ENCODE measurements at places on chromosomes 4 and X. TPM values are rescaled to one million over a fixed set of nuclear protein-coding genes. Genes with fewer than 3 reads are reported as not detected.

GRCh38 chr4:72448231-72448630 is 120.8 kb downstream of the ADAMTS3 start:
- no peak for DNase-seq

DNA sequence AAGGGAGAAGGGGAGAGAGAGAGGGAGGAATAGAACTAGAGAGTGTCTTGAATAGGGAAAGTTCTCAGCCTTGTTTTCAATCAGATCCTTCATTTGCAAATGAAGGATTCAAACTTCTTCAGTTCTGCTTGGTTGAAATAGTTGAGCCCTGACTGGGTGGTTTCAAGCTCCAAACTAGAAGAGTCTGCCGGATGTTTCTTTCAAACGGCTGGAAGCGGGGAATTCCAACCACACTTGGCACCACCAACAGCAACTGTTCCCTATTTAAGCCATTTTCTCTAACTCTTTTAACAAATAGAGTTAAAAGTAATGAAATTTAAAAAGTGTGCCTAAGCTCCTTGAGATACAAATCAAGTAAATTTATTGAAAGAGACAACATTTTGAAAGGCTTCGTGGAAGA is 67.5 kb upstream of the DDX60 start:
- peak; percentile 10 for DNase-seq

DNA sequence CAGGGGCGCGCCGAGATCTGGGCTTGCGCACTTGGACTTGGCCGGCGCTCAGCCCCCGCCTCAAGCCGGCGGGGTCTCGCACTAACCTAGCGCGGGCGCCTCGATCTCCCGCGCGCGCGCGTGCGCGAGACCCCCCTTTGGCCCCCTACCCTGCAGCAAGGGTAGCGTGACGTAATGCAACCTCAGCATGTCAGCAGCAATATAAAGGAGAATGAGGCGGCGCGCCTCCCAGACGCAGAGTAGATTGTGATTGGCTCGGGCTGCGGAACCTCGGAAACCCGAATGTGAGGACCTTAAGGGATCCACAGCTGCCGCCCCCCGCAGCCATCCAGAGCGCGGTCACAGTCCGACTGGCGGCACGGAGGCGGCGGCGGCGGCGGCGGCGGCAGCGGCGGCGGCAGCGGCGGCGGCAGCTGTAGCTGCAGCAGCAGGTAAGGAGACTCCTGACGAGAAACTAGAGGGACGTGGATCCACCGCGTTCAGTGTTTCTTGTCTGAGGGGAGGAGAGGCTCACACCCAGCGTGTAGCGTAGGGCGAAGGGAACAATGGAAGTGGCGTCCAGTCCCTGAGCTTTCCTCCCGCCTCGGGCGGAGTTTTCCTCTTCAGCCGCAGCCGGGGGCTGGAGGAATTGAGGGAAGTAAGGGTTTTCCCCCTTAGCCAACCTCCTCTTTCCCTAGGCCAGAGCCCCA is at the start of the genes SATL1 and ZNF711:
Gene SATL1 (minus strand): TSS at position 19 of the 689 bp plus-strand sequence. CDS start 134,811 bp downstream, outside the sequence.
Gene ZNF711 (plus strand): TSS at position 231 of the 689 bp plus-strand sequence. CDS start 3,582 bp downstream, outside the sequence.
- DNase-seq = peak; percentile 61

DNA sequence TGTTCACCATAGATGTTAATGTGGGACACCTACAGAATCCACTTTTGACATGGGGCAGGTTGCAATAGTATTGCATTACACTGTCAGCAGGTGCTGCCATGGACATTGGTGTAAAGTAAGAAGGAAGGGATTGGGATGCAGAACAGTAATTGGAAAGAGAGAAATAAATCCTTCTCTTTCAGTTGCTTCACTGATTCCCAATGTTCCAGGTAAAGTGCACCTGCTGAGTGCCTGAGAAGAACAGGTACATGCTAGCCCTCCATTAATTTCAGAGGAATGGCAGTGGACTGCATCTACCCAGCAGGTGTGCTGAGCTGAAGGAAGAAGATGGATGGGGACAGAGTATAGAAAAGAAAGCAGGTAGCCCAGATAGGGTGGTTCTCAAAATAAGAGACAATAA is 248.5 kb downstream of the TENM3 start:
- no peak for DNase-seq

DNA sequence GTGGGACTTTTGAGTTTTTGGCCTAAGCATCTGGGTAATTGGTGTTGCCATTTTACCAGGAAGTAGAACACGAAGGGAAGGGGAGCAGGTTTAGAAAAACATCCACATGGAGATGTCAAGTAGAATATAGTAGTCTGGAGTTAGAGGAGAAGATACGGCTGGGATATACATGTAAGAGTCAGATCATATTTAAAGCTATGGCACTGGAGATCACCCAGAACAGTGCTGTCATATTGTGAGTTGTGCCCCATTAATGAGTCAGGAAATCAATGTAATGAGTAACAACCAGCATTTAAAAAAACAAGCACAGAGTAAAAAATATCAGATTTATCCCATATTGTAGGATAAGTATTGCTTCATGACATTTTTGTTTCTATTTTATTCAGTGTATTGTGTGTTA is 4.2 kb downstream of the GSTCD start:
- DNase-seq = no peak

DNA sequence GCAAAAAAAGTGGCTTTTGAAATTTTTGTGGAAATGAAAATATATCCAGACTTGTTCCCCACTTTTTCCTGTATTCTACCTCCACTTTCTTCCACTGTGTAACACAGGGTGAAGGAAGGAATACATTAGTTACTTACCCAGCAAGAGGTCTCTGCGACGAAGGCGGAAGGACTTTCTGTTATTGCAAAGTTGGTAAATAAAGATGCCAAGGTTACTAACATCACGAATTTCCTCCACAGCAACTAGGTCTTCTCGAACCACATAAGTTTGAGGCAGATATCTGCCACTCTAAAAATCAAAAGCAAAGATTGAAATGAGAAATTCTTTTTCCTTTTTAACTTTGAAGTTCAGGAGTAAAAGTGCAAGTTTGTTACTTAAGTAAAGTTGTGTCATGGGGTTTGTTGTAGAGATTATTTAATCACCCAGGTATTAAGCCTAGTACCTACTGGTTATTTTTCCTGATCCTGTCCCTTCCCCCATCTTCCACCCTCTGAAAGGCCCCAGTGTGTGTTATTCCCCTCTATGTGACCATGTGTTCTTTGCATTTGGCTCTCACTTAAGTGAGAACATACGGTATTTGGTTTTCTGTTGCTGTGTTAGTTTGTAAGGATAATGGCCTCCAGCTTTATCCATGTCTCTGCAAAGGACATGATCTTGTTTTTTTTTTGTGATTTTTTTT is 5.8 kb downstream of the ITM2A start:
- no peak for DNase-seq

- DNase-seq = no peak
Measured at GRCh38 chr4:55074386-55074785, 51.0 kb downstream of the KDR start.

GRCh38 chr4:184349283-184350039 is 124.9 kb downstream of the IRF2 start:
- no peak for DNase-seq

DNA sequence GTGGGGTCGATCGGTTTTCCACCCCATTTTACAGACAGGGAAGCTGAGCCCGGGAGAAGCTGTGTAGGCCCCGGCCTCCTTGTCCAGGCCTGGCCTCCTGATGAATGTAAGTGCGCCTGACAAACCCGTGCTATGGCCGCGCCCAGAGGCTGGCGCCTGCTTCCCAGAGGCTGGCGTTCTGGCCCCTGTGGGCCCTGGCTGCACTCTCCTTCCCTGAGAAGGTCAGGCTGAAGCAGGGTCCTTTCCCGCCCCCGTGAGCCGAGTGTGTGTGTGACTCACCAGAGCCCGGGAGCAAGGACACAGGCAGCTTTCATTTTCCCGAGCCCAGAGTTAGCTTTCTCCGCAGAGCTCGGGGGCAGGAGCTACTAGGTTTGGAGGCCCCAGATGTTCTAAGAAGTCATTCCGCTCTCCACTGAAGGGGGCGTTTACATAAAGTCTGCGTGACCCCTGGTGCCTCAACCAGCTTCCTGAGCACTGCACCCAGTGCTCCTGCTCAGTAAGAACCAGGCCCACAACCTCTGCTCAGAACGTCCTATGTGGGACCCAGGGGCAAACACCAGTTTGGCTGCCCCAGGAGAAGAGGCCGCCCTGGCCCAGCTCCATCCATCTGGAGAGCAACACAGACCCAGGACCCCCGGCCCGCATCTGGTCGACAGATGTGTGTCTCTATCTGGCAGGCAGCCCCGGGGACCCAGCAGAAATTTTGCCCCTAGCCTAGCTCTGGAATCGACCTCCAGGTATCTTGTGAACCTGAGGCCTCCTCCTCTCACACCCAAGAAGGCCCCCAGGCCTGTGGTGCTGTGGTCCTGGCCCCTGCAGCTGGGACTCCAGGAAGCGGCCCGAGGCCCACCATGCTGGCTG is 13.6 kb downstream of the UVSSA start:
- peak; percentile 49 for DNase-seq

DNA sequence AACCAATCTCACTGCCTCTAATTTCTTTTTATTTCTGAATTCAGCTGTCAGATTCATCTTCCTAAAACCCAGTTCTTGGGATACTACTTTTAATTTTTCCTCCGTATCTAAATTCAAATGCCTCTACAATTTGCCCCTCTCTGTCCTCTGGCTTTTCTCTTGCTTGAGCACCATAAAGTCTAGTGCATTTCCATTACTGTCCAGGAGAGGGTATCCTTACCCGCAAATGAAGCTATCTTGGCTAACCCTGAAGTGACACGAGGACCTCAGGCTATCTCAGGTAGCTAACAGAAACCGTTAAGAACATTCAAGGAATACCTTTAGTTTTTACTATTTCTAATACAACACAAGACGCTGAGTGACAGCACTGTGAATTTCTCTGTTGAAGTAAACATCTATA is 49.4 kb upstream of the PRR32 start:
- DNase-seq = no peak

- peak; percentile 64 for DNase-seq
Measured at GRCh38 chr4:7652451-7652881, 217.7 kb upstream of the PSAPL1 start.

- no peak for DNase-seq
Measured at GRCh38 chr4:36251983-36252382, 7.7 kb upstream of the ARAP2 start.

DNA sequence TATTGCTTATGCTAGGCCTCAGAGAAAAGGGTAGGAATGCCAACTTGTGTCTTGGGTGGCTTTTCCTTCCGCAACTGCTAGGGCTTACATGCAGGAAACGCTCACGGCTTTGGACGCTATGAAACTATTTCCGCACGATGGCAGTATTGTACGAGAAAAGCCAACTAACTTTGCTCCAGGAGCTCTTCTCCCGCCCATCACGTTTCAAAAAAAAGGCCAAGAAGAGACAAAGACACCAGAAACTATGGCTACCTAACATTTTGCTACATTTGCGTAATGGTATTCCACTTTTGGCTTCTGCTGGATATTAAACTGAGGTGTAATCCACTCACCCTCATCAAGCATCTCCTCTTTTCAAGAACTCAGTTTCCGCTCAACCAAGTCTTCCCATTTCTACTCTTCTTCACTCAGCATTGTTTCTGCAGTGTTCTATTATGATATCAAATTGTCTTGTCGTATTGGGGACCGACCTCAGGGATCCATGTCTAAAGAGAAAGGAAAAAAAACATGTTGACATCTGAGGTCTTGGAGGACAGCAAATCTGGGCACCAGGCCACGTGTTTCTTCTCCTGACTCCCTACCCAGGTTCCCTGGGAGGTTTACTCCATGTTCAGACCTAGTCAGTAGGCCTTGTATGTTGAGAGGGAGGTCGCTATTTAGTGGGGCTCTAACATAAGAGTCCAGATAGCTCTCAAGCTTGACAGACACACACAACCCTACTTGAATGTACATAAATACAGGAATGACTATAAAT is 239.4 kb upstream of the STK26 start:
- DNase-seq = no peak

DNA sequence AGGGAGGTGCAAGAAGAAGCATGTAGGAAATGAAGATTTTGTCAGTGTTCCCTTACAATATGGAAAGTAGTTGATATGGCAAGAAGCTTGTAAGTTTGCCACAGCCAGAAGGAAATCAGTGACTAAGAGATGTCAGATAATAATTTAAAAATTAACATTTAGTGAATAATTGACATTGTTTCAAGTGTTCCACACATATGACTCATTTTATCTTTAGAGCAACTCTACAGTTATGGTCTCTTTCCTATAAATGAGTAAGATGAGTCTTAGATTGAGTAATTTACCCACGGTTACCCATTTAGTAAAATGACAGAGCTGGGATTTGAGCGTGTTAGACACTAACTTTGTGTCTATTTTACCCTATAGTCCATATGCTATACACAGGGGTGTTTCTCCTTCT is 300.3 kb upstream of the IRS4 start:
- DNase-seq = no peak

GRCh38 chr4:128039568-128039967 is 21.5 kb upstream of the LARP1B start:
- no peak for DNase-seq

GRCh38 chrX:110049096-110049495 is 46.2 kb downstream of the TMEM164 start:
- no peak for DNase-seq

GRCh38 chr4:135515295-135515694 is 1313.7 kb upstream of the PABPC4L start:
- DNase-seq = peak; percentile 10

- no peak for DNase-seq
Measured at GRCh38 chr4:61299316-61299715, 99.2 kb downstream of the ADGRL3 start.

DNA sequence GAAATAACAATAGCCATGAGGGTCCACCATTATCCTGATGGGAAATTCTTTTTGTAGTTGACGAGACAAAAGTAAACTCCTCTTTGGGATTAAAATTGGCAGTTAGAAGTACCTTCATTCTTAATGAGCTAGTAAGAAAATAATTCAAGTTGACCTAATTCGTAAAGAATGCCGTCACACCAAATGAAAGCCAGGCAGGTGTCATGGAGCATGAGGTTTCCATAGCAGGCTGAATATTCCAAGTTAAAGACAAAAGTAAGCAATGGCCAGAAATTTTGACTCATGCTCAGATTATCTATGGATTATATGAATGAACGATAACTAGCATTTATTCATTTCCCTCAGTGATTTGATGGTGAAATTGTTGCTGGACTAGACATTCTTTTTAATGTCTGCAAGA is 192.2 kb upstream of the FAT1 start:
- peak; percentile 86 for DNase-seq

- no peak for DNase-seq
Measured at GRCh38 chrX:71632923-71633657, 14.8 kb upstream of the CXCR3 start.

GRCh38 chr4:85474818-85475630 is at the start of gene ARHGAP24:
Gene ARHGAP24 (plus strand): TSS chr4:85475150.
- peak; percentile 96 for DNase-seq

- DNase-seq = no peak
Measured at GRCh38 chrX:43139645-43140044, 361.7 kb upstream of the PPP1R2C start.

ARMCX1 gene
- 70.4 TPM for total RNA-seq

SNX25 gene
- 29.0 TPM for total RNA-seq

ENAM gene
- under 0.01 TPM for total RNA-seq

RAB33A gene
- 18.3 TPM for total RNA-seq

RAB41 gene
- not detected for total RNA-seq

CXorf49 gene
- total RNA-seq = not detected

GASK1B gene
- total RNA-seq = 23.6 TPM

NRK gene
- total RNA-seq = 0.77 TPM

AADAT gene
- 3.5 TPM for total RNA-seq

SPACA5 gene
- total RNA-seq = not detected

MAGEA6 gene
- not detected for total RNA-seq

MAP3K15 gene
- under 0.01 TPM for total RNA-seq

MAB21L2 gene
- not detected for total RNA-seq

Measured in fibroblast of lung (primary cell).